Vagina (tissue), 2 donors: ENCODE measurements at places on chromosomes 2 and 18. TPM values are rescaled to one million over a fixed set of nuclear protein-coding genes. Genes with fewer than 3 reads are reported as not detected.

- no peak for DNase-seq
These were observed 237.5 kb downstream of the SRBD1 start for GRCh38 chr2:45373534-45373933.

DNA sequence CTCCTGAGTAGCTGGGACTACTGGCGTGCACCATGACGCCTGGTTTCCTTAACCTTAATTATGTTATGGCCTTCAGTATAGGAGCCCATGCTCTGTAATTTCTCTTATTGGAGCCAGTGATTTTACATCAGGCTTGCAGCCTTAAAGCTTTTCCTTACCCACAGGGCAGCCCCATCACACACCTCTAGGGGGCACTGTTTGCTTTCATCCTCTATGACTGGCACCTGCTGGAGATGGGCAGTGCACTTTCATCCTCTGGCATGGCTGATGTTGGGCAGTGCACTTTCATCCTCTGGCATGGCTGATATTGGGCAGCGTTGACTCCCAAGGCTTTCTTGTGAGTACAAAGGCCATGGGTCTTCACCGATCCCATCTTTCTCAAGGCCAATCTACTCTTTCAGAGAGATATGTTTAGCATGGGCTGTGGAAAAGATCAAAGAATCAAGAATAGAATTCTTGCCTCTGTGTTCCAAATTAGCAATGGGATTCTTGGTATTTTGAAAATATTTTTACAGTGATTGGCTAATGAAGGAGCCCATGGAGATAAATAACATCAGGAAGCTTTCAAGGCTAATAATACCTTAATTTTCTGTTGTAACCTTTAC lies 80.7 kb upstream of the MEX3C start:
- DNase-seq: no peak

- DNase-seq: no peak
These were observed 66.9 kb upstream of the ZNG1B start for GRCh38 chr2:113370478-113371091.

DNA sequence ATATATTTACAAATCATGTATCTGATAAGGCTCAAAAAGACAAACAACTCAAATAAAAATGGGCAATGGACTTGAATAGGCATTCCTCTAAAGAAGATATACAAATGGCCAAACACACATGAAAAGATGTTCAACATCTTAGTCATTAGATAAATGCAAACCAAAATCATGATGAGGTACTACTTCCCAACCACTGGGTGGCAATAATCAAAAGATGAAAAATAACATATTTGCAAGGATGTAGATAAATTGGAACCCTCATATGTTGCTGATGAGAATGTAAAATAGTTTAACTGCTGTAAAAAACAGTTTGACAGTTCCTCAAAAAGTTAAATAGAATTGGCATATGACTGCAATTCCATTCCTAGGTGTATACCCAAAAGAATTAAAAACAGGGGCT lies 132.3 kb downstream of the TTC32 start:
- no peak for DNase-seq

GRCh38 chr2:109375131-109375561 lies 238.6 kb downstream of the SEPTIN10 start:
- DNase-seq: peak; percentile 52

- DNase-seq: no peak
These were observed 191.5 kb upstream of the NETO1 start for GRCh38 chr18:73059280-73059679.

- no peak for DNase-seq
These were observed 112.2 kb upstream of the NABP1 start for GRCh38 chr2:191565647-191566198.

The ANKZF1 gene
- 98.7 TPM for total RNA-seq

The KCNG3 gene
- total RNA-seq: 0.74 TPM

- DNase-seq: no peak
These were observed 412.8 kb downstream of the CMPK2 start for GRCh38 chr2:6452702-6453481.

GRCh38 chr2:188333751-188334524 lies 42.3 kb downstream of the GULP1 start:
- DNase-seq: no peak

DNA sequence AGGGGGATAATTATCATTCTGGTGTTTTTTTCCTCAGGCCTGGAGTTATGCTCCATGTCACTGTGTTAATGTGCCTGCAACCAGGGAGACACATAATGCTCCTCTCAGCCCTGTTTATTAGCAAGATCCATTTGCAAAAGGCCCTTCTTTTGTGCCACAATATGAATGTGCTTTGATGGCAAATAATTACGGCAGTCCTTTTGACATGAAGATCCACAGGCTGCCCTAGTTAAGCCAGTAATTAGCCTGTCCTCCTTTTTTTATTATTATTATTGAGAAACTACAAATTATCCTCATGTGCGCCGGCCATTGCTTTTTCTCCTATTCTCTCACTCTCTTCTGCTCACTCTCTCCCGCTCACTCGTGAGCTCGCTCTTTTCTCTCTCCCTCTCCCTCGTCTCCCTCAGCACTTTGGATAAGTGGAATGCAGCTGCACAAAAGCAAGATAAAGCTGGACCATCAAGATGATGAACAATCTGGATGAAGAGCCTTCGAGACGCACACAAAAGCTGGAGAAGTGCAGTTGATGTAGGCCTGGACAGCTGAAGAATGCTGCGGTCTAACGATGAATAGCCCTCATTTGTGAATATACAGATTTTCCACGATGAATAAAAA lies 762.3 kb downstream of the BCL11A start:
- DNase-seq: no peak

The SOX11 gene
- total RNA-seq: not detected

GRCh38 chr2:159118859-159119500 lies 150.5 kb downstream of the TANC1 start:
- no peak for DNase-seq

The HOXD13 gene
- total RNA-seq: 15.7 TPM

DNA sequence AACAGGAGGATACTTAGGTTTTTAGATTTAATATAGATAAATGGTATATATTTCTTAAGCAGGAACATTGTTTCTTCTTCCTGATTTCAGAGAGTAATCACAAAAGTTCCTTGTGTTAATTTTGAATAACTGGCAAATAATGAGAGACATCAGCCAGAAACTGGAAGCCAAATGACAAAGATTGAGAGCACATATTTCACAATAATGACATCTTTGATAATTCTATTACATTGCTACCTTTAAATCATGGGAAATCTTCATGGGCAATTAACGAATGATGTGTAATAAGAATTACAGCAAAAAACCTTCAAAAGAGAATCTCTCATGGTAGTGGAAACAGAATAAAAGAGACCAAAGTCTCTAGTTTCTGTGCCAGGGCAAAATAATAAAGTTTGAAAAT lies 215.1 kb downstream of the NUP35 start:
- no peak for DNase-seq

DNA sequence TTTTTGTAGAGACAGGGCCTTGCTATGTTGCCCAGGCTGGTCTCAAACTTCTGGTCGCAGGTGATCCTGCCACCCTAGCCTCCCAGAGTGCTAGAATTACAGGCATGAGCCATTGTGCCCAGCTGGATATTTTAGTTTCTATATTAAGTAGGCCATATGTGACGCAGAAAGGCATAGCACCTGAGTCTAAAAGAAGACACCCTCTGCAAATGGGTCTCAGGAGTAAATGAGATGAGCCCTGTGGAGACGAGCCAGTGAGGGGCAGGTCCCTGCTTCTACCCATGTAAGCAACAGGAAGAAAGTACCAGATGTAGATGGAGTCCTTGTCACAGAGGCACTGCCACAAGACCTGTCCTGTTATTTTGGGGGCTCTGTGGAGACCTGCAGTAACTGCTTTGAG lies 322.4 kb downstream of the PTPRM start:
- DNase-seq: no peak

- DNase-seq: no peak
These were observed 50.5 kb upstream of the HPCAL1 start for GRCh38 chr2:10252224-10252623.

DNA sequence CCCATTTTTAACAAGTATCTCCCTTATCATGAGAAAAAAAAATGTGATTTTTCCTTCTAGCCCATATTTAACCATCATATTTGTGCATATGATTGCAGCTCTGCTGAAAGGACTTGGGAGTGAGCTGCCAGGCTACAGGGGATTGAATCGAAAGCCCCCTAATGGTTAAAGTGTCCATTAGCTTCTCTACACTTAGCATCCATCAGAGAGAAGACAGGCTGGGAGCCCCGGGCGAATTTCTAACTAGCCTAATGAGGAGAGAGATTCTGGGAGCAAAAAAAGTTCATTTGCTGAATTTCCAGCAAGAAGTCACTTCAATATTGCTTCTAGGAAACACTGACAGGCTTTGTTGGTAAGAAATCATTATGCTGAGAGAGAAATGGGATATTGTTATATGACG lies 848.8 kb downstream of the TDRD15 start:
- no peak for DNase-seq

GRCh38 chr2:238949710-238950345 lies 101.9 kb downstream of the TWIST2 start:
- DNase-seq: peak; percentile 74

- no peak for DNase-seq
These were observed 70.0 kb downstream of the VSNL1 start for GRCh38 chr2:17610521-17610920.

The ESCO1 gene
- 16.0 TPM for total RNA-seq

DNA sequence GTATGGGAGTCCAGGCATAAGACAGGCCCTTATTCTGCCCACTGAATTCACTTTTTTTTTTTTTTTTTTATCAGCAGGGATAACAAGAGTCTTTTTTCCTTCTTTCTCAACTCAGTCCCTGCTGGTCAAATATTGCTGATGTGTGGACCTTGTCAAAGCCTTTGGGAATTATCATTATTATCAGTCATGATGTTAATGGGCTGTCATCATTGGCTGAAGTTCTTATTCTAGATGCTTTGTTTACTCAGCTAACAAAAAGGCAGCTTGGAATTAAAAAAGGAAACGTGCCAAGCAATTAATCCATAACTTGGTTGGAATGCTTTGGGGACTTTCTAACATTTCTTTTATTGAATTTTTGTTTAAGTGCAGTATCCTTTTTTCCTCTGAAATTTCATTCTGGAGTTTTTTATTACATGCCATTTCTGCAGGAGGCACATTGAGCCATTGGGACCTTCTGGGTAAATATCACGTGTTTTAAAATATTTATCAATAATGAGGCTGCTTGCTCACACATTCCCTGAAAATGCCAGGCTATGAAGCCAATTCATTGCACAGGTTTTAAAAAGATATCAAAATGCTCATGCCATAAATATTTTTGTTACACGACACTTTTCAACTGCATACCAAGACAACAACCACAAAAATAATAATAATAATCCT lies 246.3 kb downstream of the TXNL1 start:
- DNase-seq: no peak

DNA sequence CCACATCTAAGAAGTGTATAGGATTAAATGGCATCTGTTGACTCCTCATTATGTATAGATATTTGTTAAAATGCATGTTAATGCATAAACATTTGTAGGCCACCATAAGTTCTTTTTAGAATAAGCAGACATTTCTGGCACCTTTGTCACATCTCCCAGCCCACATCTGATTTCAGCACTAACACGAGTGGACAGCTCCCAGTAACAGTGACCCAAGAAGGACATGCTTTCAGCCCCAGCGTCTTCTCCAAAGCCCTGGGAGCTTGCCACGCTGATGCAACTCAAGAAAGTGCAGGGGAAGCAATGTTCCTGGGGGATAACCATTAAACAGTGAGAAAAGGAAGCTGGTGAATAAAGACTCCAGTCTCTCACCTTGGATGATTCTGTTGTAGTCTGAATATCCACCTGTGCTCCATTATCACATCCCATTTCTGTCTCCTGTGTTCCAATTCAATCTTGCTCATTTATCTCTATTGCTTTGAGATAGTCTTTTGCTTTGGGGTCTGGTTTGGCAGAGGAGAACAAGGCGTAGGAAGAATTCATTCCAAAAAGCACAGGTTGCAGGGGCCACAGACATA lies 182.6 kb upstream of the THSD7B start:
- DNase-seq: no peak

The PAX8 gene
- total RNA-seq: 1.7 TPM

The EVX2 gene
- 0.98 TPM for total RNA-seq

GRCh38 chr2:221200184-221200839 lies 371.8 kb downstream of the EPHA4 start:
- DNase-seq: no peak

The TTL gene
- 11.0 TPM for total RNA-seq

The ZNF396 gene
- total RNA-seq: 0.98 TPM

DNA sequence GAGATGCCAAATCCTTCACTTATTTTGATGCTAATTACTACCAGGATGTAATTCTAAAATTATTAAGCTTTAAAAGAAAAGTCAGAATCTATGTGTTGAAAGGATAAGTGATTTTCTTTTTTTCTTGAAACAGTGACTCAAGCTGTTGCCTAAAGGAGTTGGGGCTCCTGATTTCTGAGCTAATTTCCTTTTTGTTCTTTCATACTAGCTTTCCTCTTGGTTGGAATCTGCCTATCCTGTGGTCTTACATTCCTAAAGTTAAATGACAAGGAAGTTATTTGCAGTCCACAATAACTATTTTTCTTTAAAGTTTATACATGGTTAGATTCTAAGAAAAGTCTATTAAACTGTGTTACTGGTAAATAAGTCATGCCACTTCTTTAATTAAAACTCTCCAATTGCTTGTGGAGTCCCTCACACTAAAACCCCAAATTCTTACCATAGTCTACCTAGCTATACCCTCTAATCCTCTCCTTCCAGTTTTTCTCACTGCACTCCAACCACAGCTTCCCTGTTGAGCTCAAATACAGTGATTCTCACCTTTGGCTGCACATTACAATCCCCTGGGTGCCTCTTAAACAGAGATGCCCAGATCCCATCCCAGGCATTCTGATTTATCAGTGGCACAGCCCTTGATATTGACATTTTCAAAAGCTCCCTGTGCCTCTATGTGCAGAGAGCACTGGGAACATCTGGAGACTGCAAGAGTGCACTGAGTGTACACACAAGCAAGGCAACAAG lies 63.3 kb upstream of the EFEMP1 start:
- DNase-seq: no peak

The ADAM23 gene
- 5.2 TPM for total RNA-seq

The DSG1 gene
- 122 TPM for total RNA-seq

- DNase-seq: peak; percentile 65
These were observed 184.1 kb upstream of the RAB12 start for GRCh38 chr18:8424917-8425725.

The RAB6C gene
- not detected for total RNA-seq

DNA sequence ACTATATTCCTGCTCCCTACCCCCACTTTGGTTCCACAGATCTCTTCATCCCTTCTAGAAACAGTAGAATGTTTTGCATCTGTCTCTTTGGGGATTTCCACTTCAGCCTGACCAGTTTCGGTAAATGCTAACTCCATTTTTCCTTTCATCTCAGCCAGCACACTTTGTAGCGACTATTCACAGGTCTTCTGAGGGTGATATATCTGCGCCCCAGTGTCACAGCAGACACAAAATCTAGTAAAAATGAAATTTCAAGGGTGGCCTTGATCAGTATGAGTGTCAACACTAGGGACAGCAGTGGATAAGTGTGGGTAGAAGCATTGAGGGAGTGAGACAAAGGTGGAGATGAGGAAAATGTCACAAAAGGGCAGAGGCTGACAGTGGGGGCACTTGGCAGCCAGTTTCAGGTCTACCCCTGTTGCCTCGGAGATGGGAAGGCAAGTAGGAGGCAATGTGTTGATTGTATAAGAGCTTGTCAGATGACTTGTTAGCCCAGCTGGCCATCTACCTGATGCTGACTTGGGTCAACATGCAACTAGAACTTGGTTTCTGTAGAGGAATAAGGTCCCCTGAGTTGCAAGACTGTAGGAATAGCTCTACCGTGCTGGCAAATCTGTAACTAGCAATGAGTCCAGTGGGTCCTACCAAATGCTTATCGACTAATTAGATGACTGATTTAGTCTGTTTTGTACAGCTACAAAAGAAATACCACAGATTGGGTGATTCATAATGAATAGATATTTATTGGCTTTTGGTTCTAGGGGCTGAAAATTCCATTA lies 60.7 kb downstream of the CXCR4 start:
- no peak for DNase-seq

GRCh38 chr2:105588581-105588980 lies 156.1 kb upstream of the NCK2 start:
- DNase-seq: no peak
